ENCODE measurements at places on chromosomes 5 and 9. TPM values are rescaled to one million over a fixed set of nuclear protein-coding genes. Genes with fewer than 3 reads are reported as not detected.

GRCh38 chr5:138601444-138601843 lies 26.2 kb upstream of the HSPA9 start:
- ATAC-seq = no peak

- ATAC-seq = no peak
Observed at GRCh38 chr5:173457482-173457881, 129.3 kb upstream of the STC2 start.

DNA sequence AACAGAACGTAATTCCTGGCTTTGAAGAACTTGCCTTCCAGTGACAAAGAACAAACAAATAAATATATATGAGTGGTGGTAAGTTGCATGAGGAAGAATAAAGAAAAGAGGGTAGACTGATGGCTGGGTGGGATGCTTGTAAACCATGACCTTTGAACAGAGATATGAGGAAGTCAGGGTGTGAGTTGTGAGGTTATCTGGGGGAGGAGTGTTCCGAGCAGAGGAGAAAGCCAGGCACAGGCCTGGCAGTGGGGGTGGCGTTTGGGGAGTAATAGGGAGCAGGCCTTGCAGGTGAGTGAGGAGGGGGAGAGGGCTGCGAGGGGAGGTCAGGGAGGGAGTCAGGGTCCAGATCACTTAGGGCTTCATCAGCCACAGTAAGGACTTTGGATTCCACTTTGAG lies 213.4 kb downstream of the PTTG1 start:
- no peak for ATAC-seq

DNA sequence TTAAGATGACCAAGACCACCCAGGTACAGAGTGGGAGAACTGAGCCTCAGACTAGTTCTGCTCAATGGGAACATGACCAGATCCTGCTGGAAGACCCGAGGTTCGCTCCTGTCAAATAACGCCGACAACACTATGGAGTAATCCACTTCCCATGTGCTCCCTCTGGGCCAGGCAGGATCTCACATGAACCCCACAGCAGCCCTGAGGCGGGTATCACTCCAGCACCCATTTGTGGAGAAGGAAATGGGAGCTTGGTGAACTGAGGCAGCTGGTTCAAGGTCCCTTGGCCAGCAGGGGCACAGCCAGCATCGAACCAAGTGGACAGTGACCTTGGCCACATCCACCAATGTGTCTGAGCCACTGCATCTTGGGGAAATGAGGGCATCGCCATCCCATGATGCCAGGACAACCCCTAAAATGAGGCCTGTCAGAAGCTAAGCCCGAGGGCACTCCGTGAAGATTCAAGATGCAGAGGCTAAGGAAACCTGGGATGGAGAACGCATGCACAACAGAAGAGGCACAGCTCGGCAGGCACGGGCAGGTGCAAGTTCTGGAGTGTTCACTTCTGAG lies 8.5 kb downstream of the ANKS6 start:
- ATAC-seq = no peak

DNA sequence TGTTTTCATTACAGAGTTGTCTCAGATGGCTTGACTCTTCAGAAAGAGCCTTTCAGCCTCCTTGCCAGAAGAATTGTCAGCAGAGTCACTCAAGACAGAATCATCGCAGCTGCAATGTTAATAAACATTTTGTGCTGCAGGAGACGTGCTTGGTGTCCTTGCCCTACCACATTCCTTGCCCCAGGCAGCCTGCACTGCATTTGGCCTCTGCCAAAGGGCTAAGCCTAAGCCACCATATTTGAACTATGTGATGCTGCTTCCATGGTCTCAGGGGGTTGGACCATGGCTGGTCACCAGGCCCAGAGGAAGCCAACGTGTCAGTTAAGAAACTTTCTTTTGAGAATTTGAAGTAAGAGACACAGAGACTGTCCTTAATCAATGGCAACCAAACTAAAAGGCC lies 145.4 kb downstream of the ACTL7B start:
- ATAC-seq = no peak

GRCh38 chr9:32500768-32501167 lies 25.2 kb downstream of the RIGI start:
- ATAC-seq = no peak

GRCh38 chr9:108093773-108094675 lies 604.5 kb upstream of the KLF4 start:
- peak; percentile 86 for ATAC-seq

DNA sequence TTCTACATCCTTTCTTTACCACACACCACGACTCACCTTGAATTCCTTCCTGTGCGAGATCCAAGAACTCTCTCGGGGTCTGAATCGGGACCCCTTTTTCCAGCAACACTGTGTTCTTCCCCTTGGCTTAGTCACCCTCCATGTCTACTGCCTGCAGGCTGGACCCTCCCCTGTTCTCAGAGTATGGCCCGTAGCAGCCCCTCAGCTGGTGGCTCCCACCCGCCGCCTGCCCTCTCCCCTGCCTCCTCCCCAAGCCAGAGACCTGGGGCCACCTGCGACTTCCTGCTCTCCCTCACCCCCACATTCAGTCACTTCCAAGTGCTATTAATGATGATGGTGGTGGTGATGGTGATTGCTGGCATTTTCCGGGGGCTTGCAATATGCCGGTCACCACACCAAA lies 6.5 kb upstream of the IL4 start:
- ATAC-seq = no peak

- no peak for ATAC-seq
Observed at GRCh38 chr5:124730381-124730780, 16.1 kb downstream of the ZNF608 start.

- no peak for ATAC-seq
Observed at GRCh38 chr9:5510989-5511388, 658 bp downstream of the PDCD1LG2 start.

GRCh38 chr9:7153566-7153965 lies 395.8 kb downstream of the KDM4C start:
- ATAC-seq = no peak

DNA sequence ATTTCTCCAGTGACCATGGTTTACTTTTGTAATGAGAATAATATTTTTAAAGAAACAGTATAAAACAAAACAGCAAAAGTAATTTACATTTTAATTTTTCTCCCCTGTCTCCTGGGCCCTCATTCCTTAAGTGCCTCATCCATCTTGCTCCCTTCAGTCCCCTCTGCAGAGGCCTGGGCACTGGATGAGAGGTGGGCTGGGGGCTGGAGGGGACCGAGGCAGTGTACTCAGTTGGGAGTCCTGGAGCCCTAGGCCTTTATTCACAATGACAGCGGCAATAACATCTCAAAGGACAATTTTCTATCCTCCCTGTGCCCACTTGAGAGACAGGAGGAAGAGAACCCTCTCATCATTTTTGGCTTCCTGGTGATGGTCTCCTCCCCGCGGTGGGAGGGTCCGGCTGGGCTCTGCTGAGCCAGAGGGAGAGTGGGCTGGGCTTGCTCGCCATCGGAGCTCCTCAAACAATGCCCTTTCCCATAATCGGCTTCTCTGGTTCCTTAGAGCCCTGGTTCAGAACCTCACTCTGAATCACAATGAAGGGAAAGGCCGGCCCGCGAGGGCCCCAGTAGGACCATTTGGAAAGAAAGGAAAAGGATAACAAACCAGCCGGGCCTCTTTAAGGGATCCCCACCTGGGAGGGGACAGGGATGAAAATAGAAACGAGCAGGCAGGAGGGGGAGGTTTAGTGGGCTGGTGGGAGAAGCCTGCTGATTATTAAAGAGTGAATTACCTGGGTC lies 9.7 kb upstream of the SMIM32 start:
- peak; percentile 91 for ATAC-seq

ADAMTS12 gene
- 2.4 TPM for total RNA-seq

PCDHB16 gene
- total RNA-seq = 3.4 TPM

ZNF474 gene
- 1.0 TPM for total RNA-seq

SLC25A25 gene
- 17.4 TPM for total RNA-seq

TTC16 gene
- 0.49 TPM for total RNA-seq

SPEF2 gene
- 8.1 TPM for total RNA-seq

Data from motor neuron (in vitro differentiated cells).